ENCODE measurements at places on chromosomes 3 and 15. TPM values are rescaled to one million over a fixed set of nuclear protein-coding genes. Genes with fewer than 3 reads are reported as not detected.

DNA sequence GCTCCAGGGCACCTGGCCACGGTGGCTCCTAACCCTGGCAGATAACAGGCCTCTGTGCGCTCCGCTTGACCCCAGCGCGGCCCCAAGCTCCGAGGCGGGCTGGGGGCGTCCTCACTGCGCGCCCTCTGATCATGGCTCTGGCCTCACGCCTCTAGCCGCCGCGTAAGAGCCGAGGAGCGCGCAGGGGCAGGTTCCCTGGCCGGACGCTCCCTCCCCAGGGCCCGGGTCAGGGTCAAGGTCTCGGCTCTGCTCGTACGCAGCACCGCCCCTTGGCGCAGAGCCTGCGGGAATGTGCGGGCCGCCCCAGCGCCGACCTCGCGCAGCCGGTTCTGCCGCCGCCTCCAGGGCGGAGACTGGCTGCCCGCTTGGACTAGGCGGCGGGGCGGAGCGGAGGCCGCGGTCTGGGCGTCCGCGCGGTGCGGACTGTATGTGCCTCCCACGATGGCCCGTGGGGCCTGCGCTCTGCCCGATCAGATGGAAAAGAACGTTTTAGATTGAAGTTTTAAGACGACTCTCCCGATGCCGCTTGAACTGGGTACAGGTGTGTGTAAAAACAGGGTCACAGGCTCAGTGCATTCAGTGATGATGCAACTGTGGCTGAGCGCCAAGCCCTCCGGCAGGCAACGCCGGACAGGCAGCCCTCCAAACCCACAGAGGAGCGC lies 40.8 kb downstream of the CHST14 start:
- no peak overlapping the region for H3K27ac ChIP-seq
- peaks cover 52% of the 10 kb centered on the region for H3K27me3 ChIP-seq
- H3K4me1 ChIP-seq, result peaks cover 18% of the 10 kb centered on the region
- peak; percentile 36 for DNase-seq
- H3K4me3 ChIP-seq, result peak overlapping the region; percentile 64
- no peaks in the 10 kb centered on the region for H3K36me3 ChIP-seq

- DNase-seq, result no peak
- no peak overlapping the region for H3K27ac ChIP-seq
- no peak overlapping the region for H3K4me3 ChIP-seq
- H3K4me1 ChIP-seq, result peaks cover 84% of the 10 kb centered on the region
Observed at GRCh38 chr3:56889131-56889530, 87.4 kb upstream of the ARHGEF3 start.

DNA sequence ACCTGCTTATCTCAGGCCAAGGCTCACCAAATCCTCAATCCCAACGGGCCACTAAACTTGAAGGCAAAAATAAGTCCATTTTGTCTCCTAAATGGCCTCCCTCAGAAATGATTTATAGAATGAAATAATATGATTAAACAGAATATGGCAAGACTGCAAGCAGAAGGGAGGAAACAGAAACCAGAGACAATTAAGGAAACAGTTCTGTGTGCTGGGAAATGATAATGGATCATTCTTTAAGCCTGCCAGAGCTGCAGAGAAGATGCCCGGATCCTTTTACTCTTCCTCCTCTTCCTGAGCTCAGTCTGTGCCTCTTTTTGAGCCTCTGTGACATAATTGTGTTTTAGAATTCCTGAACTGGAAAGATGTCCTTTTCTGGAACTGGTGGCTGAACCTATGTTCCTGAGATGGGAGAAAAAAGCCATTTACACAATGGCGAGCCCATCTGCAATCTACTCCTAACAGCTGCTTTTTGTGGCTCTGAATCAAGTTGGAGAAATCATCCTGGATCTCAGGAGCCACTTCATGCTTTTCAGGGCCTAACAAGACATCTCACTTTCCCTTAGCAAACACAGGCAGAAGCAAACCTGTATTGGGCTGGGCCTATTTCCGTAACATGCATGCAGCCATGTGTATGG lies 2.8 kb upstream of the ABHD2 start:
- H3K4me1 ChIP-seq, result peaks cover 13% of the 10 kb centered on the region
- H3K27me3 ChIP-seq, result no peaks in the 10 kb centered on the region
- no peak overlapping the region for H3K27ac ChIP-seq
- no peak for DNase-seq

DNA sequence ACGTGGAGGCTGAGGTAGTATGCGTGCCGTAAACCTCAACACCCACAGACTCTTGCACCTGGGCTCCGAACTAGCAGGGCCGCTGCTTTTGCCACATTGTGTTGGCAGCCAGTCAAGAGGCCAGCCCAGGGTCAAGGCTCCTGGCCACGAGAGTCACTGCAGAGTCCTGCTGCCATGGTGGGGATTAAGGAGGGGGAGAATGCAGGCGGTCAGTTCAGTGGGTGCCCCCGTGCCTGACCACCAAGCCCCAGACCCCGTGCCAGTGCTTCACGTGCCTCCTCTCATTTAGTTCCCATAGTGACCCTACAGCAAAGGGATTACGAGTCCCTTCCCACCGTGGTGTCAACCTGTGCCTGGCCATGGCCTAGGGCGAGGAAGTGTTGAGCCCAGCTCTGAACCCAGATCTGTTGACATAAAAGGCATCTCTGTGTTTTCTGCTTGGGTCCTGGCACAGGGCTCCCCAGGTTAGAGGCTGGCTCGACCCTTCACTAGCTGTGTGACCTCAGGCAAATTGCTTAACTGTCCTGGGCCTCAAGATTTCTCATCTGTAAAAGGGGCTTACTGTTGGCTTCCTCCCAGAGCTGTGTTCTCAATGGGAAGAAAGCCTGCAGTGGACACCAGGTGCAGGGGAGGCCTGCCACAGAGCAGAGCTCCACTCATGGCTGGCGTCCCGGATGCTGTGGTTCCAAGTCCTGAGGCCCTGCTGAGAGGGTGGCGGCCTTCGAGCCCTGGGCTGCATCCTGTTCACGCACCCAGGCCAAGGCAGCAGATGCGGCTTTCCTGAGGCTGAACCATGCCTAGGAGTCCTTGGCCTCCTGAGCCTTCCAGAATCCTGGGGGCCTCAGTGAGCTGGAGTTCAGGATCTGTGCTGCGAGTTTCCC lies 32.8 kb downstream of the FBLN2 start:
- no peaks in the 10 kb centered on the region for H3K36me3 ChIP-seq
- H3K27ac ChIP-seq, result no peak overlapping the region
- H3K4me1 ChIP-seq, result no peaks in the 10 kb centered on the region
- no peak overlapping the region for H3K4me3 ChIP-seq
- H3K27me3 ChIP-seq, result no peaks in the 10 kb centered on the region

DNA sequence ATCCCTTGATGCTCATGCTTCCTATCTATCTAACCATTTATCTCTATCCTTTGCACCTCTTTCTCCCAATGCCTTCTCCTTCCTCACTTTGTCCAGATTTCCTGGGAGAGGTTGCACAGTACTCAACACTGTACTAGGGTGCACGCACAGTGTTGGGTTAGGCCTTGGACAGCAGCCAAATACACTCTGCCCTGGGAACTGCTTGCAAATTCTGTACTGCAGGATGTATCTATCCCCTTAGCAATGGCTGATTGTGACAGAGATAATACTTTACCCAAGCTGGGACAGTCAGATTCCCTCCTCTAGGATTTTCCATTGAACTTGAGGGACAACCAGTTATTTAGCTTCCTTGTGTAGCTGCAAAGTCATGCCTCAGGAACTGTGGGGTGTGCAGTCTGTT lies 113.3 kb downstream of the IL20RB start:
- H3K4me1 ChIP-seq, result no peaks in the 10 kb centered on the region
- DNase-seq, result no peak
- H3K27ac ChIP-seq, result no peak overlapping the region
- no peak overlapping the region for H3K4me3 ChIP-seq

DNA sequence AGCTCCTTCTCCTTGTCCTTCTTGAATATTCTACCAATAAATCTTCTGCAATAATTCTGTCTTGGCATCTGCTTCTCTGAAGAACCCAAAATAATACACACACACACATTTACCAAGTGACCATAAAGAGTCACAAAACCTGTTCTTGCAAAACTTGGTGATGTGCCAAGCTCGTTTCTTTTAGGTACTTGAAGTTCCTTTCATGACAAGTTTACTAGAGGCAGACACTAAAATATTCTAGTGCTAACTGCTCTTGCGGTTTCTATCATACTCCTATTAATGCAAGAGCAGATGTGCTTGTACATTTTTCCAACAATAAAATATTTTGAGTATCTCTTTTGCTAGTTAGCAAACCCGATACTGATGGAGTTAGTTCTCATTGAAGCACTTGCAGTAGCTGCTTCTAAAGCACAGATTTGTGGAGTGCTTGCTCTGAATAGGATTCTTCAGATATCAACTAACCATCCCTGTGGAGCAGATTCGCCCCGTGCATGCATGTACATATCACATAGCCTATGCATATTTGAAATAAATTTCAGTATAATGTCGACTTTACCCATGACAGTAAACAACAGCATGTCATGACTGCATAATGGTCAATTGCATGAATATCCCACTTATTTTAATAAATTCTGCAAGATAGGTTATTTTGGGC lies 23.2 kb downstream of the HHLA2 start:
- no peaks in the 10 kb centered on the region for H3K27me3 ChIP-seq
- DNase-seq, result no peak
- H3K4me1 ChIP-seq, result peaks cover 12% of the 10 kb centered on the region
- no peaks in the 10 kb centered on the region for H3K36me3 ChIP-seq
- H3K27ac ChIP-seq, result no peak overlapping the region
- H3K4me3 ChIP-seq, result no peak overlapping the region

Gene PCSK6
- total RNA-seq, result 0.95 TPM

Gene THRB
- not detected for total RNA-seq

Gene DTWD1
- 22.4 TPM for total RNA-seq

Gene KLHL25
- total RNA-seq, result 5.2 TPM

Gene ARHGEF26
- 0.14 TPM for total RNA-seq

Gene UROC1
- total RNA-seq, result not detected

Gene TAGLN3
- 3.5 TPM for total RNA-seq

Gene ENTPD3
- not detected for total RNA-seq

All from activated CD4-positive, alpha-beta T cell treated with anti-CD3 and anti-CD28 coated beads for 36 hours (primary cell).